Mesothelial cell of epicardium (in vitro differentiated cells): ENCODE measurements at places on chromosomes 2 and 18. TPM values are rescaled to one million over a fixed set of nuclear protein-coding genes. Genes with fewer than 3 reads are reported as not detected.

MAP3K19 gene
- total RNA-seq: not detected in 3 replicates

NT5DC4 gene
- not detected in 3 replicates for total RNA-seq

CFC1 gene
- not detected in 3 replicates for total RNA-seq

BOLL gene
- total RNA-seq: not detected in 3 replicates

FAM136A gene
- total RNA-seq: 42.7 to 46.5 TPM (median 43.3 TPM) in 3 replicates

CMPK2 gene
- 4.0 to 4.5 TPM (median 4.0 TPM) in 3 replicates for total RNA-seq

C2orf78 gene
- not detected in 3 replicates for total RNA-seq

GKN2 gene
- not detected in 3 replicates for total RNA-seq

TAF1B gene
- 28.2 to 33.1 TPM (median 28.9 TPM) in 3 replicates for total RNA-seq

KLHL41 gene
- total RNA-seq: 0.41 to 0.66 TPM (median 0.56 TPM) in 3 replicates

DNA sequence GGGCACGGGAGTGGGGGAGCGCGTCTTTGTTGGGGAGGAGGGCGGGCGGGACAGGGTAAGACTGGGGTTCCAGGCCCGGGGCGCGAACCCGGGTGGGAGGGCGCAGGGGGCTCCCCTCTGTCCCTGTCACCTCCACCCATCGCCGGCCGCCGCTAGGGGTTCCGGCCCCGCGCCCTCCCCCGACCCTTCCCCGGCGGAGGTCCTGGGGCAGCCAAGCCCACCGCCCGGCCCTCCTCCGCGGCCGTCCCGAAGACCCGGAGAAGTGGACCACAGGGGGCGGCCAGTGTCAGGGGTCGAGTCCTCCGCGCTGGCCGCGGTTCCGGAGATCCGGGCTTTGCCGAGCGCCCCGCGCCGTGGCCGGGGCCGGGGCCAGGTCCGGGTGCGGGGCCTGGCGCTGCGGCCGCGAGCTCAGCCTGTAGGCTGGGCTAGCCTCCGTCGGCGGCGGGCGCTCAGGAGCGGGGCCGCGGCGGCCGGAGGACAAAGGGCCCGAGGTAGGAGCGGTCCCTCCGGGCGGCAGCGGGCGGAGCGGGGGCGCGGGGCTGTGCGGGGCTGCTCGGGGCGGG is 16.6 kb upstream of the E2F6 start:
- DNase-seq: no peak

GRCh38 chr2:40244675-40245074 is 207.2 kb downstream of the SLC8A1 start:
- DNase-seq: no peak

GRCh38 chr2:234377761-234378391 is 119.0 kb downstream of the ARL4C start:
- DNase-seq: no peak

- DNase-seq: no peak
Measured at GRCh38 chr2:46299365-46300263, 2.4 kb downstream of the EPAS1 start.

DNA sequence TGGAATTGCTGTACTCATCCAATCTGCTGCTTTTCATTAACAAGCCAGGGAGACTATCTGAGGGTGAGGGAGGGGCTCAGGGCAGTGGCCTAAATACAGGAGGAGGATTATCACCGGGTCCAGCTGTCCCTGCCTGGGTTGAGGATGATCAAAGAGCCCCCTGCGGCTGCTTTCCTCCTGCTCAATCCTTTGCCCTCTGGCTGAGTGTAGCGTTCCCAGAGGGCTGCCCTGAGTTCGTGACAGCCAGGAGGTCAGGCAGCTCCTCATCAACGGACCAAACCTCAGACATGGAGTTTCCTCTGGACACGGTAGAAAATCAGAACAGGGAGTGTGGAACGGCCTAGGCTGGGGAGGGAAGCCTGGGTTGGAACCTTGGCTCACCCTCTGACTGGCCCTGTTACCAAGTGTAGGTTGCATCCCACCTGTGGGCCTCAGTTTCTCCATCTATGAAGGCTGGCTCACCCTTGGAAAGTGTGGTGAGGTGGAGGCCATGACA is 23.5 kb downstream of the CIB4 start:
- no peak for DNase-seq

GRCh38 chr2:61949458-61949713 is 43.9 kb downstream of the COMMD1 start:
- no peak for DNase-seq

DNA sequence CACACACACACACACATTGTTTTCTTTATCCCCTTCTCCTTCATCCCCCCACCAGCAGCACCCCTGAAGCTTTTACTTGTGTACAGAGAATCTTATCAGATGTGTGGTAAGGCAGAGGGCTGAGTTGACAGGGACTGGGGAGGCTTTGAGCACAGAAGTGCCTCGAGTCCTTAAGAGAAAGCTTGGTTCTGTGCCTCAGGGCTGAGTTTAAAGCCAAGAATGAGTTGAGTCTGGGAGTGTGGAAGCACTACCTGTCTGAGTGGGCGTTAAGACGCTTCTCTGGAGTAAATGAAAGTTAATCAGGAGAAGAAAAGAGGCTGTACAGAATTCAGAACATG is 2.7 kb downstream of the ID2 start:
- DNase-seq: no peak

GRCh38 chr2:214902286-214902685 is 92.8 kb upstream of the BARD1 start:
- DNase-seq: no peak

DNA sequence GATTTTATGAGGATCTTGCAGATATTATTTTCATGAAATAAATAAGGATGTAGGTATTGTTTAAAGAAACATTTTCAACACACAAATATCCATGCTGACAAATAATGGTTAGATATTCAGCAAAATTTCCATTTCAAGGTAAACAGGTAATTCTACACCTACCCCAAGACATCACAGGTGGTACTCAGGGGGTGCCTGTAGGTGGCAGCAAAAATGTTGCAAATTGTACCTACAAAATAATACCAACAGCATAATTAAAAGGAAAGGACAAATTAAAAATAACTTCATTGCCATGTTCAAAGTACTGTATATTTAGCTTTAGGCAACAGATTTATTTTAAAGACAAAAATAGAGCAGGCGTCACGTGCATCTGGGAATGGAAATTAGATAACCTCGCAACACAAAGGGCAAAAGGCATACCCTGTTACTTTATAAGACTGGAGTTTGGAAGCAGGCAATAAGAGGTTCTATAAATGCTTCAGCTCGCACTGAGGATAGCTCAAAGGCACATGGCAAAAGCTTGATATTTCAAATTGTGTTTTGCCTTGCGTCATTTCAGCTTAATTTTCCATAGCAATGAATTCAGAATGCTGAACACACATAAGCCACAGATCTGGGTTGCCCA is 630.5 kb downstream of the TDRD15 start:
- DNase-seq: no peak
